ENCODE measurements at places on chromosomes 11 and 22. TPM values are rescaled to one million over a fixed set of nuclear protein-coding genes. Genes with fewer than 3 reads are reported as not detected.

Gene ANO5
- 5.9 TPM for total RNA-seq

GRCh38 chr22:22914726-22915669 is 27.4 kb downstream of the IGLL5 start:
- H3K27me3 ChIP-seq = peaks cover 9% of the 10 kb centered on the region
- DNase-seq = no peak
- H3K4me1 ChIP-seq = no peaks in the 10 kb centered on the region
- H3K4me3 ChIP-seq = no peak overlapping the region
- no peaks in the 10 kb centered on the region for H3K36me3 ChIP-seq

GRCh38 chr11:57752954-57753353 is 1.3 kb upstream of the BTBD18 start:
- no peaks in the 10 kb centered on the region for H3K36me3 ChIP-seq
- no peaks in the 10 kb centered on the region for H3K27me3 ChIP-seq
- H3K4me3 ChIP-seq = no peak overlapping the region
- no peaks in the 10 kb centered on the region for H3K4me1 ChIP-seq
- no peak for DNase-seq
- no peak overlapping the region for H3K27ac ChIP-seq

- H3K27me3 ChIP-seq = no peaks in the 10 kb centered on the region
- DNase-seq = no peak
- no peak overlapping the region for H3K27ac ChIP-seq
- no peak overlapping the region for H3K4me3 ChIP-seq
Observed at GRCh38 chr22:33519071-33519973, 401.0 kb downstream of the LARGE1 start.

DNA sequence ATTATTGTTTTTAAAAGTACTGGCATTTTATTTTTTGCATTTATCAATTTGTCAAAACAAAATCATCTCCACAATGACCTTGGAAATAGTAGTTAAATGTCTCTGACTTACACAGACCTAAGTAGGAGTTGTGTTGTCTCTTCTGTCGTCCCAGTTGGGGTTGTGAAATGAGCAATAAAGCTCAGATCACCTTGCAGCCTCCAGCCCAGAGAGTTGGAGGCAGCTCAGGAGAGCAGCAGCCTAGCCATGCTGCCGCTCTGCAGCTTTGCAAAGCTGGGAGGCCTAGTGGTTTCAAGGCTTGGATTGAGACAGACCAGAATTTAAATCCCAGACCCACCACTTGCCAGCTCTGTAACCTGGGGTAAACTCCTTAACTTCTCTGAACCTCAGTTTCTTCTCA is 65.2 kb upstream of the CRYBB3 start:
- H3K36me3 ChIP-seq = no peaks in the 10 kb centered on the region
- peaks cover 42% of the 10 kb centered on the region for H3K4me1 ChIP-seq
- peak overlapping the region; percentile 80 for H3K27ac ChIP-seq

Gene PGA5
- total RNA-seq = not detected

- H3K27ac ChIP-seq = no peak overlapping the region
- no peak for DNase-seq
- no peaks in the 10 kb centered on the region for H3K36me3 ChIP-seq
- H3K4me3 ChIP-seq = no peak overlapping the region
Observed at GRCh38 chr11:70066628-70067027, 11.5 kb upstream of the ANO1 start.

DNA sequence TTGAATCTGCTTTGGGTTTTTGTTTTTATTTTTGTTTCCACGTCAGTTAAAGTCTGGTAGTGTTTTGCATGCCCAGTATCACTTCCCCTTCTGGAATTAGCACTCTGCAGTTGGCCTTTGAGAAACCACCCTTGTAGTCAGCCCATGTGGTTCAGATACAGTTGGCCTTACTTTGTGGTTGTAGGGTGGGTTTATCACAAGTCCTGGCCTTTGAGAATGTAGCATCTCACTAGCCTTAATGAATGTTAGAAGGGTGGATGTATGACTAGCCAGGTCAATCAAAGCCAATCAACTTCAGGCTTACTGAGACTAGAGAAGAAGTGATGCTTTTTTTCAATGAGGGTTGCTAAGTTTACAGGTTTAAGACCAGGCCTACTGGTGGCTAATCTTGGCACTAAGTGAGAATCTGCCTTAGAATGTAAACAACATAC is 19.8 kb downstream of the ARL14EP start:
- H3K27me3 ChIP-seq = no peaks in the 10 kb centered on the region
- no peak overlapping the region for H3K4me3 ChIP-seq
- no peak overlapping the region for H3K27ac ChIP-seq
- H3K36me3 ChIP-seq = peaks cover 11% of the 10 kb centered on the region
- no peak for DNase-seq

GRCh38 chr11:96500440-96500839 is 110.6 kb downstream of the JRKL start:
- no peak overlapping the region for H3K27ac ChIP-seq
- no peak for DNase-seq
- H3K4me3 ChIP-seq = no peak overlapping the region
- H3K36me3 ChIP-seq = no peaks in the 10 kb centered on the region
- H3K4me1 ChIP-seq = no peaks in the 10 kb centered on the region

DNA sequence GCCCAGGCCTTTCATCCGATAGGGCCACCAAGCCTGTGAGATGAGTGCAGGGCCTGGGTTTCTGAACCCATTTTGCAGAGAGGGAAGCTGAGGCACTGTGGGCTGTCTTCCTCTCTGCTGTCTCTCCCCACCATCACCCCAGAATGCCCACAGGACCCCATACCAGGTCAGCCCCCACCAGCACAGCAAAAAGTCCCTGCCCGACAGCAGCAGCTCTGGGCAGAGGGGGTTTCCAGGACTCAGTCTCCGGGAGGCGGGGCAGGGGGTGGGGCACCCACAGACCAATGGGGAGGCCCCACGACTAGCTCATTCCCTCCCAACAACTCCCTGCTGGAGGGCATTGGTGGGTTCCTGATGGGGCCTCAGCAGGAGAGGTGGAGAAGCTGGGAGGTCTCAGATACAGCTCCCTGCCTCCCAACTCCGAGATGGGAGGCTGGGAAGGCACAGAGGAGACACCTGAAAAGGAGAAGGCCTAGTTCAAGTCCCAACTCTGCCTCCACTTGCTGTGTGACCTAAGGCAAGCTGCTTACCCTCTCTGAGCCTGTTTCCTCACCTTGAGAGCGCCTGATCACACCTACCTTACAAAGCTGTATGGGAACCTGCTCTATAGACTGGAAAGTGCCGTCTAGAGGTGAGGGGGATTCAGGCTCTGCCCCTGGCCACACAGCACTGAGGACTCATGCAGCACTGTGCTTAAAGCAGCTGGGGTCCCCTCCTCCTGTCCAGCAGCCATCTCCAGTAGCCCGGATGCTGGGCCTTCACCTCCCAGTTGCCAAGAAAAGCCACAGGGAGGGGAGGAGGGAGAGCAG is 3.5 kb downstream of the CBX7 start:
- peaks cover 6% of the 10 kb centered on the region for H3K27me3 ChIP-seq
- peak; percentile 71 for DNase-seq
- H3K36me3 ChIP-seq = no peaks in the 10 kb centered on the region
- no peak overlapping the region for H3K4me3 ChIP-seq
- H3K4me1 ChIP-seq = peaks cover 63% of the 10 kb centered on the region

Gene DUSP8
- total RNA-seq = 18.0 TPM

- no peak overlapping the region for H3K27ac ChIP-seq
- H3K36me3 ChIP-seq = no peaks in the 10 kb centered on the region
- peak; percentile 57 for DNase-seq
- H3K27me3 ChIP-seq = no peaks in the 10 kb centered on the region
- H3K4me1 ChIP-seq = peaks cover 12% of the 10 kb centered on the region
Observed at GRCh38 chr11:44813401-44813800, 86.6 kb downstream of the TSPAN18 start.

GRCh38 chr11:47977623-47978022 is 2.7 kb upstream of the PTPRJ start:
- peaks cover 29% of the 10 kb centered on the region for H3K4me1 ChIP-seq
- no peaks in the 10 kb centered on the region for H3K27me3 ChIP-seq
- H3K27ac ChIP-seq = no peak overlapping the region

Gene SLC37A2
- total RNA-seq = 25.1 TPM

- no peak overlapping the region for H3K27ac ChIP-seq
- H3K4me3 ChIP-seq = no peak overlapping the region
- H3K27me3 ChIP-seq = no peaks in the 10 kb centered on the region
- no peaks in the 10 kb centered on the region for H3K36me3 ChIP-seq
Observed at GRCh38 chr11:102971766-102972165, 16.2 kb upstream of the MMP13 start.

Gene OR52I1
- total RNA-seq = not detected

Gene KCNE3
- total RNA-seq = 20.9 TPM

- no peaks in the 10 kb centered on the region for H3K4me1 ChIP-seq
- no peaks in the 10 kb centered on the region for H3K27me3 ChIP-seq
- H3K27ac ChIP-seq = no peak overlapping the region
- no peaks in the 10 kb centered on the region for H3K36me3 ChIP-seq
- H3K4me3 ChIP-seq = no peak overlapping the region
- DNase-seq = no peak
Observed at GRCh38 chr22:49509016-49509415, 318.7 kb downstream of the BRD1 start.

DNA sequence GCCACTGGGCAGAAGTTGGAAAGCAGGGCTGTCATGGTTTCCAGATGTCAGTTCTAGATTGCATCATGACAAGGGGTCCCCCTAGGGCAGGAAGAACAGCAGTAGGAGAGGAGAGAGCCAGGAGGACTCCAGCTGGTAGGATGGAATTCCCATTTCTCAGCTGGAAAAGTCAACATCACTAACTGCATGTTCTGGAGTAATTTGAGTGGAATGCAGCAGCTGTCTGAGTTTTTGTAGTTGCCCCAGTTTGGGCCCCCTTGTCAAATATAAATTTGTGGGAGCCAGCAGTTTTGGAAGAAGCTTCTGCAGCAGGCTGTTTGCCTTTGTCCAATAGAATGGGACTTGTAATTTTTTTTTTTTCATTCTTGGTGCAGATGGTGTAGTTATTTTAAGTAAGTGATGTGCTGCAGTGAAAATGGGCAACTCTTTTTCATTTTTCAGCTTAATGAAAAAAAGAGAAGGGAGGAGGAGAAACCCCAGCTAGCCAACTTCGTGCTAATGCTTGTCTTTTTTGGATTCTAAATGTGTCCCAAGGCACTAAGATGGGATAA is 86.9 kb downstream of the LDLRAD3 start:
- DNase-seq = no peak
- H3K4me3 ChIP-seq = no peak overlapping the region
- no peaks in the 10 kb centered on the region for H3K36me3 ChIP-seq
- no peak overlapping the region for H3K27ac ChIP-seq
- no peaks in the 10 kb centered on the region for H3K27me3 ChIP-seq

GRCh38 chr22:36447632-36448031 is 33.8 kb downstream of the TXN2 start:
- H3K4me3 ChIP-seq = no peak overlapping the region
- H3K27me3 ChIP-seq = no peaks in the 10 kb centered on the region
- no peak for DNase-seq
- no peak overlapping the region for H3K27ac ChIP-seq

GRCh38 chr11:84899740-84900139 is 727.4 kb downstream of the DLG2 start:
- no peaks in the 10 kb centered on the region for H3K36me3 ChIP-seq
- no peak for DNase-seq
- no peak overlapping the region for H3K27ac ChIP-seq
- no peaks in the 10 kb centered on the region for H3K4me1 ChIP-seq

DNA sequence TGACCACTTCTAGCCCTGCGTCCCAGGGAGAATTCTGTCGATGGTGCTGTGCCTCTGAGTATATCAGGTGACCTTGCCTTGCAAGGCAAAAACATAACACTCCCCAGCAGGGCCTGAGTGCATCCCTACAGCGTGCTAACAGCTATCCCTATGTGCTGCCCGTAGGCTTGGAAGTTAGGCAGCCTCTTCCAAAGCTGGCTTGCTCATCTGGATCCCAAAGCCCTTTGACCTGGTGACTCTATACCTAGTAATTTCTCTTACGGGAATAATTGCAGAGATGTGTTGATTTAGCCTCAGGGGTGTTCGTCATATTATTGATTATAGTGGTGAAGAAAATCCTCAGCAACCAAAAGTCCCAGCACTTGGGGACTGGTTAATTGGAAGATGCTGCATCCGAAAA is 32.6 kb upstream of the CRYBB3 start:
- H3K27me3 ChIP-seq = no peaks in the 10 kb centered on the region
- no peak overlapping the region for H3K27ac ChIP-seq
- DNase-seq = no peak
- no peaks in the 10 kb centered on the region for H3K36me3 ChIP-seq
- peaks cover 4% of the 10 kb centered on the region for H3K4me1 ChIP-seq
- no peak overlapping the region for H3K4me3 ChIP-seq

GRCh38 chr11:124222407-124222806 is 18.5 kb upstream of the OR8G1 start:
- no peaks in the 10 kb centered on the region for H3K36me3 ChIP-seq
- no peaks in the 10 kb centered on the region for H3K27me3 ChIP-seq
- H3K27ac ChIP-seq = no peak overlapping the region
- H3K4me1 ChIP-seq = no peaks in the 10 kb centered on the region
- no peak overlapping the region for H3K4me3 ChIP-seq

Gene MYRF
- 62.6 TPM for total RNA-seq

Gene LRRN4CL
- total RNA-seq = 2.0 TPM

DNA sequence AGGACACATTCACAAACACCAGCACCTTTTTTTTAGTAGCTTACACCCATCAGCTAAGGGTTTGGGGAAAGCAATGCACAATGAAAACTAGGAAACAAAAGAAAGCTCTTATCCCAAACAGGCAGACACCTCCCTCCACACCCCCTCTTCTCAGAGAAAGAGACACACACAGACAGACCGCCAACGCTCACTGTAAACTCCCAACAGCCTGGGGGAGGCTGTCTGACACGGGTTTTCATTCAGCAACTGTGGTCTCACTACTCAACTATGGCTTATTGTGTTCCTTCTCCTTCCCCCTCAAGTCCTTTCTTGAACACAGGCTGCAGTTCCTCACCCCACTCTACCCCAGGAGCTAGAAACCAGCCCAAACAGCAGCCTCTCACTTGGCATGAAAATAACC is 123.4 kb downstream of the C11orf58 start:
- H3K36me3 ChIP-seq = no peaks in the 10 kb centered on the region
- no peak for DNase-seq
- H3K4me3 ChIP-seq = no peak overlapping the region
- no peaks in the 10 kb centered on the region for H3K27me3 ChIP-seq

GRCh38 chr11:101707477-101707876 is 123.7 kb upstream of the TRPC6 start:
- H3K4me3 ChIP-seq = no peak overlapping the region
- no peak overlapping the region for H3K27ac ChIP-seq

Gene SYCE3
- not detected for total RNA-seq

Gene OR51B4
- not detected for total RNA-seq

DNA sequence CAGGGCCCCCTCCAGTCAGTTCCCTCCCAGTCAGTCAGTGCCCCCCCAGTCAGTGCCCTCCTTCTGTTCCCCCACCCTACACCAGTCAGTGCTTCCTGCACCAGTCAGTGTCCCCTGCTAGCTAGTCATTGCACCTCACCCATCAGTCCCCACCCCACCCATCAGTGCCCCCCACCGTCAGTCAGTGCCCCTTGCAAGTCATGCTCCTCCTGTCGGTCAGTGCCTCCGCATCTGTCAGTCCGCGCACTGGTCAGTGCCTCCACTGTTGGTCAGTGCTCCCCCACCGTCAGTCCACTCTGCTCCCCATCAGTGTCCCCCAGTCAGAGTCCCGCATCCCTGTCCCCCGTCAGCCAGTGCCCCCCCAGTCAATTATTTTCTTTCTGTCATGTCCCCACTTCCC is 3.3 kb downstream of the PPP6R2 start:
- H3K27ac ChIP-seq = no peak overlapping the region
- no peak for DNase-seq
- peaks cover 7% of the 10 kb centered on the region for H3K4me1 ChIP-seq
- H3K27me3 ChIP-seq = no peaks in the 10 kb centered on the region
- H3K4me3 ChIP-seq = no peak overlapping the region

Gene MMP27
- not detected for total RNA-seq

Gene MPPED1
- total RNA-seq = not detected

Gene KCNJ4
- not detected for total RNA-seq

Gene OR6T1
- total RNA-seq = not detected

Gene PNPLA5
- total RNA-seq = not detected

Gene MYO7A
- 3.6 TPM for total RNA-seq

Gene SHANK2
- total RNA-seq = 62.5 TPM

Gene GSTT2B
- total RNA-seq = 9.8 TPM
